Body of pancreas (tissue), 4 donors: ENCODE measurements at places on chromosomes 4 and X. TPM values are rescaled to one million over a fixed set of nuclear protein-coding genes. Genes with fewer than 3 reads are reported as not detected.

- no peak overlapping the region for H3K27ac ChIP-seq
- H3K27me3 ChIP-seq, result no peaks in the 10 kb centered on the region
- H3K4me1 ChIP-seq, result peaks cover under 1% of the 10 kb centered on the region
- DNase-seq, result no peak
These were observed 21.2 kb upstream of the IRAK1 start for GRCh38 chrX:154040863-154041262.

DNA sequence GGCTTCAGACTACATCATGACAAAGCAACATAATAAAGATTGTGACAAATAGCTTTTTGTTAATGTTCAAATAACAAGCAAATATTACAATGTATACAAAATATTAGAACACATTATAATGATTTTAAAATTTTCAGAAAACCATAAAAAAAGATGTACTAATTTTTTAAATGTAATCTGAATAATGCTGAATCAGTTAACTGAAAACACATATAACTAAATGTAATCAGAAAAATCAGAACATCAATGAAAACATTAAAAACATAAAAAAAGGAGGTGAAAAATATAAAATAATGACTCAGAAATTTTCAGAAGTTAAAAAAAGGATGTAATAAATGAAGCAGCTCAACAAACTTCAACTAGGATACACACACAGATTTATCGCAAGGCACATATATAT, 53.5 kb downstream of the ZNF721 start:
- no peaks in the 10 kb centered on the region for H3K27me3 ChIP-seq
- H3K4me1 ChIP-seq, result no peaks in the 10 kb centered on the region
- no peak for DNase-seq
- H3K36me3 ChIP-seq, result peaks cover 7% of the 10 kb centered on the region
- no peak overlapping the region for H3K27ac ChIP-seq

DNA sequence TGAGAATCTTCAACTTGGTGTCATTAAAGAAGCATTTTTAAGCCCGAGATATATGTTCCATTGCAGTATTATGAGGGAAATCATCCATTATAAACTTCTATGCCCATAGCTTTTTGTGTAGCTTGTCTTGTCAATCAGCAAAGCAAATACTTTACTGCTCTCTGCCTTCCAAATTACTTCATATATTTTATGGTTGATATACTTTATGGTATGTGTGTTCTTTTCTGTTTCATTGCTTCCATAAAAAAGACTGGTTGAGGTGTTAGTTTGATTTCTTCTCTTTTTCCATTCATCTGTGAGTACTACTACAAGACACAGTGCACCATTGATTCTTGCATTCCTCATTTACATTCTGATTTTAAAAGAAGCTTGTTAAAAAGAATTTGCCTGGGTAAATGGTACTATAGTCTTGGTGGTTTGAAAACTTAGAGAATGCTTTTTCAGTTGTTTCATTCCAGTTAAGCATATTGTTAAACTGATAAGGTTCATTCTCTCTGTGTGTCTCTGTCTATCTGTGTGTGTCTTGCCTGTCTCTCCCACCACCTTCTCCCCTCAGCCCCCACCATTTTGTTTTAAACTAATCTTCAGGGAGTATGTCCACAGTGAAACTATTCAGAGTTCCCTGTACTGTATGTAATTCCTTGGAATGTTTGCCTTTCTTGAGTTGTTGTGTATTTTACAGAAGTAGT, 27.1 kb downstream of the STAG2 start:
- DNase-seq, result no peak
- H3K36me3 ChIP-seq, result no peaks in the 10 kb centered on the region
- no peaks in the 10 kb centered on the region for H3K4me1 ChIP-seq
- no peak overlapping the region for H3K27ac ChIP-seq
- no peak overlapping the region for H3K4me3 ChIP-seq
- H3K27me3 ChIP-seq, result no peaks in the 10 kb centered on the region

- peaks cover 4% of the 10 kb centered on the region for H3K4me1 ChIP-seq
- H3K27me3 ChIP-seq, result no peaks in the 10 kb centered on the region
- peak overlapping the region; percentile 61 for H3K27ac ChIP-seq
- DNase-seq, result peak; percentile 64
These were observed 85.0 kb upstream of the TENT5D start for GRCh38 chrX:80335062-80335830.

- no peak overlapping the region for H3K4me3 ChIP-seq
- H3K36me3 ChIP-seq, result no peaks in the 10 kb centered on the region
- H3K4me1 ChIP-seq, result no peaks in the 10 kb centered on the region
- no peak for DNase-seq
- H3K27me3 ChIP-seq, result no peaks in the 10 kb centered on the region
These were observed 322.8 kb upstream of the FAT1 start for GRCh38 chr4:187046471-187046870.

GRCh38 chr4:102008711-102009110, 218.2 kb downstream of the BANK1 start:
- no peak overlapping the region for H3K4me3 ChIP-seq
- H3K27me3 ChIP-seq, result no peaks in the 10 kb centered on the region
- H3K36me3 ChIP-seq, result no peaks in the 10 kb centered on the region

DNA sequence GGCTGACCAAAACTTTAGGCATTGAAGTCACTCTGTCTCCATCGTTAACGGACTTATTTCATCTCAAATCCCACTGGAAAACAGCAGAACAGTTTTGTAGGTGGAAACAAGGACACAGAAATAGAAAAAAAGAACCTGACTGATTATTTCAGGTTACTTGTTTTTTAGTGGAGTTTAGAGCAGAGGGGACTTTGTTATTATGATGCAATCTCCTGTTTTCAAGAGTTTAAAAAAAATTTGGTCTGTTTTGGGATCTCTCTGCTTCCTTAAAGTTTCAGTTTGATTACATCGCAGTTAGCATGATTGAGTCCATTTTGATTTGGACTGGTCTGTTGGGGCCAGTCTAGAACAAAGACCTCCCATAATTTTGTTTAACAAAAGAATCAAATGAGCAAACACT, 13.6 kb downstream of the PROM1 start:
- no peaks in the 10 kb centered on the region for H3K36me3 ChIP-seq
- no peak for DNase-seq
- H3K27ac ChIP-seq, result no peak overlapping the region
- H3K4me1 ChIP-seq, result peaks cover 11% of the 10 kb centered on the region

DNA sequence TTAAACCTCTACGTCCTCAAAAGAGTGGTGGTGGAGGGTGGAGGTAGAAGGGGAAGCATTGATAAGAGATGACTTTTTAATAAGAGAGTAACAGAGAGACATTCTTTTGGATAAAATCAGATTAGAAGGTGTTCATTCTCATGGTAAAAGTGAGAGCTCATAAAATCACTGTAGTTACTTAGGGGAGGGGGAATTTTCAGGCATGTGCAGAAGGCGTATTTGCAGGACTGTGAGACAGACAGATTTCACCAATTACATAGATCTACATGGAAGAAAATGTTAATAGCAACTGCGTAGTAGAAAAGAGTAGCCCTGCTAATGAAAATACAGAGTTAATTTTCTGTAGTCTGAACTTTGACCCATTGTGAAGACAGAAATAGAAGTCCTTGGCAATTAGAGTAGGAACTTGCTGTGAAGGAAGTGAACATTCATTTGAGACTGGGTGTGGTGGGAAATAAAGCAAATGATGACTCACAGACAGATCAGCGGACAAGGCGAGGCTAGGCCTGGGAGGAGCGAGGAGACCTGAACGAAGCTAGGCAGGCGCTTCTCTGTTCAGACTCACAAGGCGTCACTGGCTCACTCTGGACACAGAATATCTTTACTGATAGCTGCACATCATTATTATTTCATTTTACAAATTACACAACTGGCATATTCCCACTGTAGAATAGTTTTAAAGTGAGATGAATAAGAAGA, 57.2 kb upstream of the FAM9C start:
- H3K27ac ChIP-seq, result peak overlapping the region; percentile 59
- H3K4me3 ChIP-seq, result no peak overlapping the region
- peak; percentile 77 for DNase-seq
- H3K36me3 ChIP-seq, result no peaks in the 10 kb centered on the region
- no peaks in the 10 kb centered on the region for H3K27me3 ChIP-seq
- peaks cover 21% of the 10 kb centered on the region for H3K4me1 ChIP-seq

DNA sequence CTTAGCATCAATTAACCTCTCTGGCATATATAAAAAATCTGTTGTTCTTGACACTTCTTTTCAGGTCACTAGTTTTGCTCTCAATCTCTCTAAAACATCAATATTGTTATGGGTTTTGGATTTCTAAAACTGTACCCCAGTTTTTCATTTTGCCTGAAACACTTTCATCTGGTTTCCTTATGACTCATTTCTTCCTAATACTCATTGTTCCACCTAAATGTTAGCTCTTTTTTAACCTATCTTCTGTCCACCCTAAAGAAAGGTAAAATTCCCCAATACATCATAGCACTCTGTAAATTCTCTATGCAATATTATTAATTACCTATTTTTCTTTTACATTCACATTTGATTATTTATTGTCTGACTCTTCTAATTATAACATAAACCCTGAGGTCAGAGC, 575.5 kb upstream of the NDST4 start:
- H3K4me3 ChIP-seq, result no peak overlapping the region
- no peak overlapping the region for H3K27ac ChIP-seq
- no peaks in the 10 kb centered on the region for H3K4me1 ChIP-seq
- DNase-seq, result no peak

DNA sequence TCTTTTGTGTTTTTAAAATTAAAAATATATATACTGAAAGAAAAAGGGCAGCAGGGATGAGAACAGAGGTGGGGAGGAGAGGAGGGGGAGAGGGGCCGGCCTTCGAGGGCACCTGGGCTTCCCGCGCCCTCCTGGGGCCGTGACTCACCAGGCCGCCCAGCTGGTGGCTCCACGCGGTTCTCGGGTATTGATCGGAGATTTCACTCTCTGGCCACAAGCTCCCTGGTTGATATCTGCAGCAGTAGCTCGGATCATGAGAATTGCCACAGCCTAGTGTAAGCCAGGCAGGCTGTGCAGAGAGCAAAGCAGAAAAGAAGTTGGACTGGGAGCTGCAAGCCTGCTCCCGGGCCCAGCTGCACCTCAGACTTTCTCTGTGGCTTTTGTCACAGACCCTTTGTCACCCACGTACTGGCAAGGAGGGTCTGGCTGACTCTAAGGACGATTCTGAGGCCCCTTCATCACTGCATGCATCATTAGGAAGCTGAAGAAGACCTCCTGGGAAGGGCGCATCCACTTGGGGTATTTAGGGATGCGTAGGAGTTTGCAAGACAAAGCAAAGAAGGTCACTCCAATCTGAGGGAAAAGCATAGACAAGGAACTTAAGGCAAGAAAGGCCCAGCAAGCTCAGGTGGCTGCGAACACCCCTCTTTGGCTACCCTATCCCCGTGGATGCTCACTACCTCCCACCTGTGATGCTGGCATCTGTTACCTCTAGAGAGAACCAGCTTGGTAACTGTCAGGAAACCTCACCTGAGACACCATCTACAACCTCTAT, 71.7 kb downstream of the CPZ start:
- H3K4me1 ChIP-seq, result no peaks in the 10 kb centered on the region
- no peak overlapping the region for H3K27ac ChIP-seq
- peaks cover 6% of the 10 kb centered on the region for H3K27me3 ChIP-seq
- DNase-seq, result no peak
- H3K4me3 ChIP-seq, result no peak overlapping the region
- H3K36me3 ChIP-seq, result no peaks in the 10 kb centered on the region

DNA sequence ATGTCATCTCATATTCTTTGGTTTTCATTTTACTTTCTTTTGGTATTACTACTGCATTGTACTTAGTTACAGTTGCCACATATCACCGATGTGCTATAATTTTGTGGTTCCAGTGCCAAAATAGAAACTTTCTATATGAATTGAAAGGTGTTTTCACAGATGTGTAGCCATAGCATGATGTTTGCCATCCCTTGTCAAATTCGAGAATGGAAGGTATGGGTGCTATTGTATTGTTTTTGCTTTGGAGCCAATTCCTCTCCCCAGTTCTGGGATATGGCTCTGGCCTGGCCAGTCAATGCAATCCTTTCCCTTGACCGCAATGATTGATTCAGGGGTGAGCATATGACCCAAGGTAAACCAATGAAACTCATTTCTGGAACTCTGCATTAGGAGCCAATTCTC, 86.2 kb upstream of the RPS6KA3 start:
- DNase-seq, result no peak
- H3K27me3 ChIP-seq, result no peaks in the 10 kb centered on the region
- no peak overlapping the region for H3K4me3 ChIP-seq
- H3K4me1 ChIP-seq, result no peaks in the 10 kb centered on the region

DNA sequence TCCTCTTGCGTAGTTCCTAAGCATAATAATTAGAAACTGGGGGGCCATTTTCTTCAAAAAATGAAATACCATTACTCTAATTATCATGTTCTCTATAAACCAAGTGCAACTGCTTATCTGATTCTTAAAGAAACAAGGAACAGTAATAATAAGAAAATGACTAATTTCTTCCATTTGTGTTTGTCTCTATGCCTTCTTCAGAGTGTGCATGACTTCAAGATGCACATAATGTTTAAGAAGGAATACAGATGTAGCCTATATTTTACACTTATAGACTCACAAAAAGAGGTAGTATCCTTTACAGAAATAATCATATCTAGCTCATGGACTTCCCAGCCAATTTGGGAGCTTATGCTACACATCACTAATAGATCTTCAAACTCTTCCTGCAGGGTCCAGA, 131.7 kb downstream of the CHRNA9 start:
- H3K27ac ChIP-seq, result no peak overlapping the region
- DNase-seq, result no peak
- no peak overlapping the region for H3K4me3 ChIP-seq
- H3K36me3 ChIP-seq, result peaks cover 7% of the 10 kb centered on the region

- peak; percentile 93 for DNase-seq
- no peaks in the 10 kb centered on the region for H3K36me3 ChIP-seq
- peaks cover 45% of the 10 kb centered on the region for H3K4me1 ChIP-seq
- H3K27me3 ChIP-seq, result no peaks in the 10 kb centered on the region
- H3K4me3 ChIP-seq, result peak within 1 kb of the TSS; percentile 80
These were observed at the start of gene HCFC1 for GRCh38 chrX:153971450-153972367. HCFC1 (minus strand) TSS chrX:153971818; CDS start chrX:153970840, 978 bp downstream.

DNA sequence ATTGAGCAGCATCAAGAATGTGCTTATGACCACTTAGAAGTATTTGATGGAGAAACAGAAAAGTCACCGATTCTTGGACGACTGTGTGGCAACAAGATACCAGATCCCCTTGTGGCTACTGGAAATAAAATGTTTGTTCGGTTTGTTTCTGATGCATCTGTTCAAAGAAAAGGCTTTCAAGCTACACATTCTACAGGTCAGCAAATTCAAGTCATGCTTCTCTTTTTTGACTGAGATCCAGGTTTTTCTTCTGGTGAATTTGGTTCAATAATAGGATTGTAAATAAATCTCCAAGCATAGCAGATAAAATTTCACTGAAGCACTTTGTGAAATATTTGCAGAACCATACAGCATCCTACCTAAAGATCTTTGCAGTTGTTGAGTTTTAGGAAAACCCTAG, 218.1 kb downstream of the TLL1 start:
- H3K4me3 ChIP-seq, result no peak overlapping the region
- H3K4me1 ChIP-seq, result peaks cover 10% of the 10 kb centered on the region
- no peaks in the 10 kb centered on the region for H3K36me3 ChIP-seq
- no peak for DNase-seq

FREM3 gene
- total RNA-seq, result not detected

NXF2B gene
- not detected for total RNA-seq

PHOX2B gene
- total RNA-seq, result not detected

SLITRK2 gene
- not detected for total RNA-seq

ABRAXAS1 gene
- total RNA-seq, result 5.9 TPM

SCLT1 gene
- 13.8 TPM for total RNA-seq

CCNA2 gene
- total RNA-seq, result 0.33 TPM
